Activated T-cell treated with anti-CD3 and anti-CD28 coated beads, Interleukin-2, amount 50 U/mL, for 4 hours (primary cell): ENCODE measurements at places on chromosomes 12 and 14.

GRCh38 chr12:34033628-34034296 lies 11.5 kb downstream of the ALG10 start:
- no peak for DNase-seq

DNA sequence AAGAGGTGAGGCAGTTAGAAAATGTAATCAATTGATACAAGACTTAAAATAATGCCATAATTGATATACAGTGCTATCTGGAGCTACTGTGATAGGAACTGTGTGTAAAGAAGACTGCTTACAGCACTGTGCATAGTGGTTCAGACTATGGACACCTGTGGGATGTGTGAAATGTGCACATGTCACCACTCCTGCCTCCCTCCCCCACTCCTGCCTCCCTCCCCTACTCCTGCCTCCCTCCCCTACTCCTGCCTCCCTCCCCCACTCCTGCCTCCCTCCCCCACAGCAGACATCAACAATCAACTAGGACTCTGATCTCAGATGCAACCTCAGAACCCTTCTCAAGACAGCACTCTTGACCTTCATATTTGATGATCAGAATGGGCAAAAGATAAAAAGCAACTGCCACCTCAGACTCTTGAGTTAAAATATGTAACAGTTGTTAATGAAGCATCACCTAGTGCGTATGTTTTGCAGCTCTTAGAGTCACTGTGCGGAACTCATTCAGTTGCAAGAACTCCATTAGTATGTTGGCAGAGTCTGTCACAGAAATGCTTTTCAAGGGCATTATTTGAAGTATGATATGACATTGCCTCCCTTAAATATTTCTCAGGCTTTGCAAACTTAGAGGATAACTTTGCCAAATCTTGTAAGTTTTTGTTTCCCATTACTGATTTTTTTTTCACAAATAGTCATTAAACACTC lies 255.2 kb upstream of the DDHD1 start:
- DNase-seq, result no peak

DNA sequence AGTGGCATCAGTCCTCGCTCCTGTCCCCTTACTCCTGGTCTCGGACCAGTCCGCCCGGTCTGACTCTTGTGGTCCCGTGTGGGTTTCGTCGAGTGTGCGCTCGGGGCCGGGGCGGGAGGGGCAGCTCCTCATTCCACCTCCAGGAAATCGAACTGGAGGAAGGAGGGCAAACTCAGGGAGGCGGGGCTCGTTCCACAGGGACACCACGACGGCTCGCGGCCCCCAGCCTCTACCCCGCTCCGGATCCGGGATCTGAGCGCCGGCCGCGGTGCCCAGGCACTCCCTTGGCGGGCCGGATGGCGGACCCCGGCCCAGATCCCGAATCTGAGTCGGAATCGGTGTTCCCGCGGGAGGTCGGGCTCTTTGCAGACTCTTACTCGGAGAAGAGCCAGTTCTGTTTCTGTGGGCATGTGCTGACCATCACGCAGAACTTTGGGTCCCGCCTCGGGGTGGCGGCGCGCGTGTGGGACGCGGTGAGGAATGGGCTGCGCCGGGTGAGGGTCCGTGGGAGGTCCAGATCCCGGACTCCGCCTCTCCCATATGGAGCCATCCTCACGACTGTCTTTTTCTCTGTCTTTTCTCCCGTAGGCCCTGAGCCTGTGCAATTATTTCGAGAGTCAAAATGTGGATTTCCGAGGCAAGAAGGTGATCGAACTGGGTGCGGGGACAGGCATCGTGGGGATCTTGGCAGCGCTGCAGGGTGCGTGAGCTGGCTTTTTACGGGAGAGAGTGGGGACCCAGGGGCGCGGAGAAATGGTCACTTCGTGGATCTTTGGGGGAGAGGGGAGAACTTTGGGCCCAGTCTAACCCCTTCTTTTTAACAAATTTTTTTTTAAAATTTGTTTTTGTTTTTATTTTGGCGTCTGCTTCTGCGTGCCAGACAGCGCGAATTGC lies at the start of gene EEF1AKMT3:
TSS of gene EEF1AKMT3 (plus strand) at position 186 of the 894 bp plus-strand sequence. CDS start at position 297, 111 bp downstream.
- no peak for DNase-seq

DNA sequence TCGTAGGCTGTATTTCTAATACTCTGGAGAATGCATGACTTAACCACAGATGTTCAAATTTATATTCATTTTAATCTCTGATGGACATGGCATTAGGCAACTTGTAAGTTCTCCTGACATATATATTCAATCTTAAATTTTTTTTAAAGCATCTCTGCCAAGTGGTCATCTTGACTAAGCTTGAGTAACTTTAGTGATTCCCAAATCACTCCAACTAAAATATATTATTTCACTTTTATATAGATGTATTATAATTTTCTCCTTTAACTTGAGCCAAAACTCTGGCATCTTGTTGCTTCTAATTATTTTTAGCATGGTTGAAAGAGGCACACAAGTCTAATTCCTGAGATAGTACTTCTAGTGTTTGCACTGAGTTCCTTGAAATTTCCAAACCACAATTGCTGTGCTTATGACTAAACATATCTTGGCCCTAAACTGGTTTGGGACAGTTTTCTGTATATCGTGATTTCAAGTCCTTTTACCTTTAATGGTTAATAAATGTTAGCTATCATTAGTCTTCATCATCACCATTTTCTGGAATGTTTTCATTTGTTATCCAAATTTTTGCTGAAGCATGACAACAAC lies 8.4 kb downstream of the LRFN5 start:
- no peak for DNase-seq

- DNase-seq, result no peak
These were observed 134.0 kb downstream of the DYRK2 start for GRCh38 chr12:67782573-67782972.

- DNase-seq, result no peak
These were observed 11.3 kb downstream of the NOS1 start for GRCh38 chr12:117350140-117350539.

- DNase-seq, result no peak
These were observed 105.4 kb downstream of the DENND5B start for GRCh38 chr12:31485571-31485970.
